Left lobe of liver (tissue), 2 donors: ENCODE measurements at places on chromosomes 6 and 20.

DNA sequence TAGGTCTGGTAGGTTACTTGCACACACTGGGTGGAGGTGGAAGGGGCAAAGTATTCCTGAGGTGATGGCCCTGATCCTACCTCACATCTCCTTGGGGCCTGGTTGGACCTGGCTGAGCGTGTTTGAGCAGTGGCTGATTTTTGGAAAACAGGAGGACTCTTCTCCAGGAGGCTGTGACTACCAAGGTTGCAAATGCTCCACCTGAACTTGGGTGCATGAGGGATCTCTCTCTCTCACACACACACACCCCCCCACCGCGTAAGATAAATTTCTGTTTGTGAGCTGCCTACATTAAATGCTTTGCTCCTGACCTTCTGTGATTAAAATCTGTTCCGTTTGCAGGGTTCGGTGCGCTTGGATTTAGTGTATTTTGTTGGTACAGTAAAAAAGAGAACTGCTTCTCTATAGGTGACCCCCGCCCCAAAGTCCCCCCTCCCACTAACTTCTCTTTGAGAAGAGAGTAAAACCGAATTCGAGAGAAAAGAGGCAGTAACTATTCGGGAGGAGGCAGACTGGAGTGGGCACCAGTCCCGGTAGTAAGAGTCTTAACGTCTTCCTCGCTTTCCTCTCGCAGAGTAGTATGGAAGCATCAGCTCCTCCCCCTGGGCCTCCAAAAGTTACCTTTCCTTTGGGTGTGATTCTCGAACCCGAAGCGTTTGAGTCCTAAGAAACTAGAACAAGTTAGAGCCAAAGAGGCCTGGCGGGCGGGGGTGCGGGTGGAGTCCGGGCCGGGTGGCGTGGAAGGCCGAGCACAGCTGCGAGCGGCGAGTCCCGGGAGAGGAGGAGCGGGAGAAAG, 585 bp upstream of the DSE start:
- DNase-seq = no peak

GRCh38 chr20:9912858-9913434, 74.1 kb upstream of the PAK5 start:
- peak; percentile 48 for DNase-seq

- no peak for DNase-seq
These were observed 86.6 kb downstream of the JARID2 start for GRCh38 chr6:15332446-15332845.

GRCh38 chr20:54167909-54168872, 5.6 kb downstream of the CYP24A1 start:
- DNase-seq = no peak

GRCh38 chr6:167858086-167858591, 31.4 kb downstream of the AFDN start:
- DNase-seq = no peak

- DNase-seq = no peak
These were observed 4.1 kb downstream of the MAP1LC3A start for GRCh38 chr20:34562641-34563040.

- no peak for DNase-seq
These were observed 255.4 kb upstream of the IRAK1BP1 start for GRCh38 chr6:78611886-78612480.

DNA sequence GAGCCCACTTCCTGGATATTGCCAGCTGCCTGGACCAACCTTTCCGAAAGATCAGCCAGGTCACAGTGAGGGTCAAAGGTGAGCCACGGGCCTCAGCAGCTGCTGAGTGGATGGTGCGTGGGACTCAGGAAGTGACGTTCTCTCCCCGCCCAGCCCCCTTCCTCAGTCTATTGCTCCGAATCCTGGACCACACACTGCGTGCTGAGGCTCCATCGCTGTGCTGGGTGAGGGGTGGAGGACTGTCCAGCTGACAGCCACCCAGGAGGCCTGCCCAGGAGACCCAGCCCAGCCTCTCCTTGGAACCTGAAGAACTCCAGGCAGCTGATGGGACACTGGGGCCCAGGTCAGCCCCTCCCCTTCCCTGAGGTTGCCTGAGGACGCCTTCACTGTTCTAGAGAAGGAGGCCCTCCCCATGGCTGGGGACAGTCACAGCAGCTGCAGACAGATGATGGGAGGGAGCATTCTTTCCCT, 94.4 kb upstream of the CD93 start:
- DNase-seq = no peak

- no peak for DNase-seq
These were observed 139.9 kb downstream of the HIVEP2 start for GRCh38 chr6:142805042-142805441.

GRCh38 chr6:73073238-73073637, 152.1 kb downstream of the KHDC1L start:
- DNase-seq = no peak

DNA sequence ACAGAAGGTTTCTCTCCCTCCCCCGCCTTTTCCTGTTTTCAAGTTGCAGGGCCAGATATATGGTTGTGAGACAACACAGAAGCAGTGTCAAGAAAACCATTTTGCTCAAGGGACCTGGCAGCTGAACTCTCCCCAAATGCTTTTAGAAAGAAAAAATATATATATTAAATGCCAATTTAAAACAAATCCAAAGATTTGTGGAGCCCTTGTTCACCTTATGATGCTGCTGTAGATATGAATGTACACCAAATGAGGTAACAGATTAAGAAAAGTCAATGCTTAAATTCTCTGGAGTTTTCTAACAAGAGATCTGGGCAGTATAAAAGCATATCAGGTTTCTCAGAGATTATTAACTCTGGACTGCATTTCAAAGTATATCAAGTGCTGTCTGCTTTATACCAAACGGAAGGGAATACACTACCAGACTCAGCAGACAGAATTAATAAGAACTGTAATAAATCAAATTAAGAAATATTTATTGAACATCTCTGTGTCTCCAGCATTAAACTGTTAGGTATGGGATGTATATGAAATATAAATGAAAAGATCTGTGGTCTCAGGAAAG, 357.5 kb downstream of the HDGFL1 start:
- no peak for DNase-seq

DNA sequence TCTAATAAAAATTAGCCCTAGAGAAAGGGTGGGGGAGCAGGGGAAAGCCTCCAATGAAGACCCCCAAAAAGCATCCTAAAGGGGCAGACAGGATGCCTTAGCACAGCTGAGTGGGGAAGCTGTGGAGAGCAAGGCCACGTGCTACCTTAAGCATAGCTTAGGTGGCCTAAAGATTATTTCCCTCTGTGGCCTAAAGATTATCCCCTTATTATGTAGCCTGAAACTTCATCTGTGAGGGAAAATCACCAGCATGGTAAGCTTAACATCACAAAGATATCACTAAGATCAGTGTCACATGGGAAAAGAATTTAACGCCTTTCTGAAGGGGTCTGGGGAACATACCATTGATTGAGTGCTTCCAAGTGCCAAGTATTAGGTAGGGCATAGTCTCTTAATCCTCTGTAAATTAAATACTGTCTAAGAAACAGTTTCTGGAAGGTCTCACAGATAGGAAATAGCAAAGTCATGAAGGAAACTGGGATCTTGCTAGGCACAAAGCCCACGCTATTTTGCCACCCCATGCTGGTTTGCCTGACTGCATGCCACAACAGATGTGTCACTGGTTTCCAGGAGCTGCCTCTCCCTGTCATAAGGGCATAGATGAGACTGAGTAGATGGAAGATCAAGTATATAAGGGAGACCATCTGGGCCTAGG, 170.0 kb downstream of the HACE1 start:
- DNase-seq = no peak

DNA sequence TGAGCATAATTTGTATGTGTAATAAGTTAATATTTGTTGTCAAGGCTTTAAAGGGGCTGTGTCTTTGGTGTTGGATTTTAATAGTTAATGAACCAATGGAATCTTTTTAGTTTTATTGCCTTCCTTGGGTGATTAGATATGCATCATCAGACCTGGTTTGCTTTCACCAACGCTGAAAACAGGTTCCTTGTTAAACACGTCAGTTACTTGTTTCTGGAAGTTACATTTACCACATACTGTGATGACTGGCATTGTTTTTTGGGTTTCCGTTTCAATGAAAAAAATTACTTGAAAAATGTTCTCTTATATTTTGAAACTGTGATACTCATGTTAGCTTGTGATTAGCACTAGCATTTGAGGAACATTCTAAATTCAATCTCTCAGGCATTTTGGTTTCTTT, 58.6 kb upstream of the RNF144B start:
- no peak for DNase-seq

DNA sequence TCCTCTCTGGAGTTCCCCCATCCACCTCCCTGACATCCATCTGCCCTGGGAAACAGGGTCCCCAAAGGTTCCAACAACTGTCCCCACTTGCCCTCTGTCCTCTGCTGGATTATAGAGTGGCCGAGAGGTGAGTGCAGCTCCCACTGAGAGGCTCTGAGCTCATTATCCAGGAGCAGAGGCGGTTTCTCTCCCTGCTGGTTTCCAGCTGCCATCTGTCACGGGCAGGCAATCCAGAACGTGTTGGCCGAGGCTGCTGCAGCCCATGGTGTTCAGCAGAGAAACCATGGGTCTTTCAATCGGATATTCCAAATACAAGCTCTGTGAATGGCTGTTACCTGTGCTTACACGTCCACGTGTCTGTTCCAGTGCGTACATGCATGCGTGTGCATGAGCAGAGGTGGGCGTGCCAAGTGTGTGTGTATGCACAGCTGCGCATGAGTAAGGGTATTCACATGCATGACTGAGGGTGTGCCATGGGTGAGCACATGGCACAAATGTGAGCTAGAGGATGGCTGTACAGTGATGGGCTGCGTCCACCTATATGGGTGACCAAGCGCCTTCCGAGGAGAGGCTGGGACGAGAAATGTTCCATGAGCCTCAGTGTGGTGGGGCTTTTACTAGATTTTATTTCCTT, 183.7 kb upstream of the PMEPA1 start:
- no peak for DNase-seq

GRCh38 chr6:150255840-150256239, 113.0 kb upstream of the IYD start:
- no peak for DNase-seq

DNA sequence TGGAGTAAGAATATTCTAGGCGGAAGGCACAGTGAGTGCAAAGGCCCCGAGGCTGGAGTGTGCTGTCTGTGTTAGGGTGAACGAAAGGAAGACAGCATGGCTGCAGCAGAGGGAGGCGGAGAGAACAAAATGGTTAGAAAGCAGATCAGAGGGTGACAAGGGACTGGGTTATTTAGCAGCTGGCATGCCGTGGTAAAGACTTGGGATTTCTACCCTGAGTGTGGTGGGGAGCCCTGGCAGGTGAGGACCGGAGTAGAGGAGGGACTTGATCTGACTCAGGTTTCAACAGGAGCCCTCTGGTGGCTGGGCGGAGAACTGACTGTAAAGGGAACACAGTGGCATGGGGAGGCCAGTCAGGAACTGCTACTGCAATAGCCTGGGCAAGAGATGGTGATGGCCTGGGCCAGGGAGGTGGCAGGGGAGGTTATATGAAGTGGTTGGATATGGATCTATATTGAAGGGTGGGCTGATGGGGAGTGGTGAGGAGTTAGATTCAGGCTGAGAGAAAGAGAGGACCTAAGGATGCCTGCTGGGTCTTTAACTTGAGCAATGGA, 38.0 kb downstream of the PIM1 start:
- peak; percentile 85 for DNase-seq

DNA sequence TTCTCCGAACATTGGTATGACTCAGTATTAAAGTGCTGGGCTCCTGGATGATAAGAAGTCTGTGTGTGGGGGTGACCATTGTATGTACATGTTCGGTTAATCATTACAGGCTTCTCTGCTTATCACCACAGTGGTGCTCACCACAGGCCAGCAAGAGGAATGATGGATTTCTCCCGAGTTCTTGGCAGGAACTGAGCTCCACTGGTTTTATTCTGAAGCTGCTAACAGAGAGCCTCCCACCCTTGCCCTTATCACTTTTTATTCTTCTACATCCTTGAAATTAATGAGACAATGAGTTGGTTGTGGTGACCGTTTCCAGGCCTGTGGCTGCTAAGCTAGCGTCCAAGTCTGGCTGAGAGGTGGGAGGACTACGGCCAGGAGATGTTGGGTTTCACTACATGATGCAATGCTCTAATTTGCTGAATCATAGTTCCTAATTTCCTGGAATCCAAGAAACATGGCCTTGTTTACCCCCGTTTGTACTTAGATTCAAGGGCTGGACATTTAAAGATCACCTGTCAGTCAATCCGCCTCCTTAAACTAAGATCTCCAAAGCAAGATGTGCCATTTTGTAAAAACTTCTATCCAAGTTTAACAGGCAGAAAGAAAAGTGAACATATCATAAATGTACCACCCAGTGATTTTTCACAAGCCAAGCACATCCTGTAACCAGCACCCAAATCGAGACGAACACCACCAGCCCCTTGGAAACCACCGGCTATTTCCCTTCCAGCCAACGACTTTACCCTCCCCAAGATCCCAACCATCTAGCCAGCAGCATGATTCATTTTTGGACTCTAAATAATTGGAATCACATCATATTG, 172.5 kb downstream of the FOXA2 start:
- peak; percentile 75 for DNase-seq

- DNase-seq = no peak
These were observed 1447.6 kb downstream of the GRIK2 start for GRCh38 chr6:102841060-102841459.

DNA sequence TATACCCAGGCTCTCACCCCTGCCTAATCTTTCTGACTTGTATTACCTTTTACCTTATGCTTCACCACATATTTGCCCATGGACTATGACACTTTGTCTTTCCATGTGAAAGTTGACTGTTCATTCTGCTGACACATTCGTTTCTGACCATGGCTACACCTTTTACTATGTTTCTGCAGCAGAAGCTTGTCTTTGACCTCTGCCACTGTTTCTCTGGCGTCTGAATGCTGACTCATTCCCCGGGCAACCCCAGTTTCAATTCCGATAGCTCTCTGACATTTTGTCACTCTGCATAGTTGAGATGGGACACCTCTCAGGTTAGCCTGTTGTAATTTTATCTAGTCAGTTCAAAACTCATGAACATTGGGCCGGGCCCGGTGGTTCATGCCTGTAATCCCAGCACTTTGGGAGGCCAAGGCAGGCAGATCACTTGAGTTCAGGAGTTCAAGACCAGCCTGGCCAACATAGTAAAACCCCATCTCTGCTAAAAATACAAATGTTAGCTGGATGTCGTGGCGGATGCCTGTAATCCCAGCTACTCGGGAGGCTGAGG, 50.7 kb downstream of the SLC26A8 start:
- peak; percentile 84 for DNase-seq

GRCh38 chr6:87139236-87139635, 16.1 kb upstream of the ZNF292 start:
- no peak for DNase-seq

- DNase-seq = no peak
These were observed 27.1 kb upstream of the BACH2 start for GRCh38 chr6:90323706-90324105.

- no peak for DNase-seq
These were observed 115.3 kb upstream of the PROKR2 start for GRCh38 chr20:5432030-5432429.
